ENCODE measurements at places on chromosomes 11 and 22.

DNA sequence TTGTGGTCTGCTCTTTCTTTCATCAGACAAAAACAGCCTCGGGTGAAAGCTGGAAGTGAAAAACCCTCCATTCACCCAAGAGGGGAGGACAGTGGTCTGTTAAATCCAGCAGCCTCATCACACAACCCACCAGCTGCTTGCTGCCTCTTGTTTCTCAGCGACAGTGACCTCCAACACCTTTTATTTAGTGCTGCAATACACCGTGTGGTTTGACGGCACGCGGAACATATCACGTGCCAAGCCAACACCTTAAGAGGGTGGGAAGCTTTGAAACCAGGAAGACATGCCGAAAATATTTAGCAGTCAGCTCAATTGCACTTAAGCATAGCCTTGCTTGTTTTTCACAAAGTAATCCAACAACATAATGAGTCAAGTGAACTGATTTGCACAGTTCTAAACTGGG is 39.8 kb upstream of the POGLUT3 start:
- DNase-seq = no peak

DNA sequence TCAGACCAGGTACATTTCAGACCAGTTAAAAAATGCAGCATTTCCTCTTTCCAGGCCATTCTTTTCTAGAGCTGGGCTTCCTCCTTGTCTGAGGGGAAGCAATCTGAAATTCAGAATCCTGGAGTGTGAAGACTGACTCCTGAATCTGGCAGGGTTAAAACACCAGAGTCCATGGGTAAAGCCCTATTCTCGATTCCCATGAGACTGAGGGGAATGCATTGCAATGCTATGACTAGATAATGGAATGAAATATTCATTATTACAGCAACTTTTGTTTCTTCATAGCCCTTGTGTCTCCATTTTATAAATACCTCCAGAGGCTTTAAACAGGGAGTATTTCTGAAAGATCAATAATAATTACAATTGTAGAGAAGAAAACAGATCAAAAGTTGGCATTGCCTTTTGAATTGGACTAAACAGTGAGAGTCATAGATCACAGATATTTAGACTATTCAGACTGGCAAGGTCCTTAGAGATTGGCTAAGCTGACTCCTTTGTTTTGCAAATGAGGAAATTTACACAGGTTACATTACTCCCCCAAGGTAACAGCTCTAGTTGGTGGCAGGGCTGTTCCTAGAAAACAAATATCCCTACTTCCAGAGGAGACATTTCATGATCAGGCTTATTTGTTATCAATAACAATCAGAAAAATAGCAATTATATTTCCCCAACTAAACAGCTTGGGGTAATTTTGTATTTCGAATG is 632.6 kb upstream of the KIRREL3 start:
- no peak for DNase-seq

DNA sequence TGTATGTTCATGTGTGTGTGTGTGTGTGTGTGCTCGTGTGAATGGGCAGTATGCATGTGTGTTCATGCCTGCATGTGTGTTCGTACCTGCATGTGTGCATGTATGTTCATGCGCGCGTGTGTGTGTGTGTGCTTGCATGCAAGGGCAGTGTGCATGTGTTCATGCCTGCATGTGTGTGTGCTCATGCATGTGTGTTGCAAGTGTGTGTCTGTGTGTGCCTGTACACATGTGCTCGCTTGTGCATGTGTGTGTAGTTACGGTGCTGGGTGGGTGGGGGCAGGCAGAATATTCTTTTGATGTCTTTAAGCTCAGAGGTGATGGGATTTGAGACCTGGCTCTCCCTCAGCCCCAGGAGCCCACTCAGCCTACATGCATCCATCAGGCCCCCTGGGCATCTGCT is 822.1 kb downstream of the BRD1 start:
- no peak for DNase-seq

- no peak for DNase-seq
Observed at GRCh38 chr11:92793189-92793588, 176.3 kb upstream of the MTNR1B start.

GRCh38 chr11:103924166-103925013 is 112.0 kb upstream of the DDI1 start:
- no peak for DNase-seq

- no peak for DNase-seq
Observed at GRCh38 chr11:67405196-67405567, 1.3 kb downstream of the TBC1D10C start.

- no peak for DNase-seq
Observed at GRCh38 chr11:64935359-64936081, at the start of gene GPHA2. Gene GPHA2, minus strand, starts transcription at chr11:64935893. Its CDS starts 433 bp downstream, at chr11:64935460.

GRCh38 chr11:73200256-73200655 is 17.8 kb upstream of the P2RY2 start:
- DNase-seq = no peak

All from stimulated activated naive B cell treated with anti-CD40 and anti-IgM and Interleukin-4, amounts not matched to agents 10 μg/mL and 1 μg/mL and 100 μg/mL, for 72 hours (primary cell).